ENCODE measurements at places on chromosomes 16 and 17.

DNA sequence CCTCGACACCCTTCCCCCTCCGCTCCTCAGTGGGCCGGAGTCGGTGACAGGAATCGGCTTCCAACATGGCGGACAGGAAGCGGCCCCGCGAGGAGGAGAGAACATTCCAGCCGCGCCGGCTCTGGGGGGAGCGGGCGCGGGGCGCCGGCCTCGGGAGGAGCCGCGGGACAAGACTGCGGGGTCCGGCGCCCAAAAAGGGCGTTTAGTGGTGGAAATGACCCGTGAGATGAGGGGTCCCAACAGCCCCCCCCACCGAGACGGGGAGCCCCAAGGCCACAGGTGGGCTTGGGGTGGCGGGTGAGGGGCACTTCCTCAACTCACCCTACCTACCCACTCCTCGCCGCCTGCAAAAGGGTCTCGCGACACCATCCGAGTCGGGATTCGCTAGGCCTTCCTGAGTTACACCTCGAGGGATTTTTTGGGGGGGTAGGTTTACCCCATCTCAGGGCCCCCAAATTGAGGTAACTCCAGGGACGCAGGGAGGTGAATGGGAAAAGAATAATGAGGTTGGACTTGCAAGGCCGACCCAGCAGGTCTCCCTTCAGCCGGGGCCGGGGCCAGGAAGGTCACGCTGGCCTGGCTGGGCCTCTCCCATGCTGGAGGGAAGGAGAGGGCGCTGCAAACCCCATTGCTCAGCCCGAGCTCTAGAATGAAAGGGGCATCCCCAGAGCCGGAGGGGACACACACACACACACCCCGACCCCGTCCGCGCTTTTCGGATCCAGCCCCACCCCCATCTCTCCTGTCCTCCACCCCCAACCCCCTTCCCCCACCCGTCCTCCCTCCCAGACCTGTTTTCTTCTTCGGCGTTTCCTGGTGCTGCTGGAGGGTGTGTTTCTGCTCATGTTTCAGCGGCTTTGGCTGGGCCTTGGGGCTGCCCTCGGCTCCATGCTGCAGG is 707 bp downstream of the NUFIP2 start:
- peak; percentile 50 for DNase-seq

- no peak for DNase-seq
These were observed 68.3 kb downstream of the KSR1 start for GRCh38 chr17:27524594-27524993.

DNA sequence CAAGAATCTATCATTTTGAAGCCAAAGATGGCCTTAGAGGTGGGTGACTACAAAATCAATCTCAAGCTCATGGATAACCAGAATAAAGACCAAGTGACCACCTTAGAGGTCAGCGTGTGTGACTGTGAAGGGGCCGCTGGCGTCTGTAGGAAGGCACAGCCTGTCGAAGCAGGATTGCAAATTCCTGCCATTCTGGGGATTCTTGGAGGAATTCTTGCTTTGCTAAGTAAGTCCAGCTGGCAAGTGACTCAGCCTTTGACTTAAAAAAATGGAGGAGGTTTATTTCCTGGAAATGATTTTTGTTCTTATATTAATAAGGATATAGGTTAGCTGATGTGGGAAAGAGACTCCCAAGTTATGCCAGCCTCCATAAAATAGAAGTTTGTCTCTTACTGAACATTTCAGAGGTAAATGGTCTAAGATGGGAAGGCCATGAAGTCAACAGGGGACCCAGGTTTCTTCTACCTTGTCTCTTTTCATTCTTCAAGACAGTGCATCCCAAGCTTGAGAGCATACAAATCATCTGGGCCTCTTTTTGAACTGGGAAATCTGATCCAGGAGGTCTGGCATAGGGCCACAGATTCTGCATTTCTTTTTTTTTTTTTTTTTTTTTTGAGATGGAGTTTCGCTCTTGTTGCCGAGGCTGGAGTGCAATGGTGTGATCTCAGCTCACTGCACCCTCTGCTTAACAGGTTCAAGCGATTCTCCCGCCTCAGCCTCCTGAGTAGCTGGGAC is 19.8 kb upstream of the TANGO6 start:
- no peak for DNase-seq

GRCh38 chr16:3363793-3364192 is 8.1 kb downstream of the OR2C1 start:
- DNase-seq, result peak; percentile 60

DNA sequence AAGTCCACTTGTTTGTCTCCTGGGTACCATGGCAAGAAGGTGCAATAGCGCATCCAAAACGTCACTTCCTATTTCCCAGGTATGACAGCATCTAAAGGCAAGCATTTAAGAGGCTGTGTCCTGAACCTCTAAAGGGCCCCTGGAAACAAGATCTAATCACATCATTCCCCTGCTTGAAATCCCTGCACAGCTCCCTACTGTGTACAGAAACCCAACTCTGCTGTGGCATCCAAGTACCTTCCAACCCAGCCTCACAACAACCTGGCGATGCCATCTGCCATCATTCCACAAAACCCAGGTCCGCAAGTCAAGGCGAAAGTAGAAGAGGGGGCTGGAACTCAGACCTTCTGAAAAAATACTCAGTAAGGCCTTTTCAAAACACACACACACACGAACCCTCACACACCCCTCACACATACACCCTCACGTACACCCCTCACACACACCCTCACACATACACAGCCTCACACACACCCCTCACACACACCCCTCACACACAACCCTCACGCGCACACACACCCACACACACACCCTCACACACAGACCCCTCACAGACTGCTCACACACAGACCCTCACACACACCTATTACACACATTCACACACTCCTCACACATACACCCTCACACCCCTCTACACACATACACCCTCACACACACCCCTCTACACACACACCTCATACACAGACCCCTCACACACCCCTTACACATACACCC is 24.5 kb downstream of the C17orf67 start:
- DNase-seq, result no peak

- no peak for DNase-seq
These were observed 68.0 kb upstream of the MAF start for GRCh38 chr16:79668502-79668901.

DNA sequence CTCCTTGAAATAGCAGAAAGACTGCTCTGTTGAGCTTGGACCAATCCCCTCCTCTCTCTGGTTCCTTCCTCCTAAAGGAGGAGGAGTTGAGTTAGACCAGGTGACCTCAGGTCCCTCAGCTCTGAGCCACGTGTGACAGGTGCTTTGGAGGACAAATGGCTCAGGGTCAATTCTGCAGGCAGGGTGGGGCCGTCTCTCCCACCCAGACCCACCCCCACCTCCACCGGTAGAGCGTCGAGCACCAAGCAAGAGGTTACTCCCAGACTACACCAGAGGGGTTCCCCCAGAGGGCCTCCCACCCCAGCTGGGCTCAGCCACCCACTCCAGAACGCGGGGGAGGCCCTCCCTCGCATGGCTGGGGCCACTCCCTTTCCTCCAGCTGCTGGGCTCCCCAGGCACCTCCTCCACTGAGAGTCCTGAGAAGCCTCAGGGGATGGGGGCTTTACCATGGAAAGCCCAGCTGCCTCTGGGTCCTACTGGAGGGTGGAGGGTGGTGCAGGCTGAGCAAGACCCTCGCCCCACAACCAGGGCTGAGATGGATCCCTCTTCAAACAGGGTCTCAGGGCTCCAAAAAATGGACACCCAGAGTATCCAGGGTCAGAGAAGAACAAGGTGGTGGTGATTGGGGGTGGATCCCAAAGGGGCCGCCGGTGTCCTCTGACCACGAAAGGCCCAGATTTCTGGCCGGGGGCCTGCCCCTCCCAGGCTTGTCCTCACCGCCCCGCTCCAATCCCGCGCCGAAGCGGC is 7.6 kb downstream of the MYO1C start:
- DNase-seq, result peak; percentile 56

- DNase-seq, result no peak
These were observed 23.9 kb downstream of the SNX20 start for GRCh38 chr16:50657241-50657640.

GRCh38 chr16:89232107-89232506 is 14.6 kb downstream of the ZNF778 start:
- DNase-seq, result no peak

GRCh38 chr17:27920569-27920968 is 27.4 kb upstream of the LYRM9 start:
- DNase-seq, result no peak

- no peak for DNase-seq
These were observed 40.3 kb upstream of the MRPS23 start for GRCh38 chr17:57889892-57890856.

DNA sequence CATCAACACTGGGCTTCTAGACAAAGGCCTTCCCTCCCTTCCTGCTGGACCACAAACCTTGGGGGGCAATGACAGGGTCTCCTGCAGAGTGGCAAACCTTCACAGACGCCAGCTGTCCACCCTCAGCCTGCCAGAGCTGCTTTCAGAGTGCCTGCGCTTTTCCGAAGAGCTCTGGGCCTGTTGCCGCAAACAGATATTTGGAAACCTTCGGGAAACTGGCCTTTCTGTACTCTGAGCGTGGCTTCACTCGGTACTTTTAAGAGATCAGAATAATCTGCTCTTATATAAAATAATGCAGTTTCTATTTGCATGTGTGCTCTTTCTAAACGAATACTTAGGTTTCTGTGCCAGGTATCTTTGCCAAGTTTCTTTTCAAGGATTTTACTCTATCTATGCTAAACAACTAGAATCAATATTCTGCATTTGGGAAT is 152.1 kb upstream of the CHMP6 start:
- no peak for DNase-seq

DNA sequence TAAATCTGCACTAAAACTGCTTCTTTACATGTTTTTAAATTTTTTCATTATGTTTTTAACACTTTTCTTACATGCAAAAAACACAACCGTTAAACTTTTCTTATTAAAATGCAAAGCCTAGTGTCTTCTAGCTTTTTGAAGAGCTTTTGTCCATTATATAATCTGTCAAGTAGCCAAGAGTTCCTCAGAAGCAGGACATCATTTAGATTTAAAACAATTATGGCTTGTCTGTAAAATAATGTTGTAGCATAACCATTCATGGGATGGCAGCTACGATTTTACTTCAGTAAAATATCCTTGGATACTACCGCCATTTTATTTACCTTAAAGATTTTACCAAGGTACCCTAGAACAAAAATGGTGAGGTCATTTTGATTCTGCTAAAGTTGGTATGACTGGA is 2.8 kb downstream of the OMG start:
- DNase-seq, result no peak

- no peak for DNase-seq
These were observed 493 bp downstream of the PLSCR3 start for GRCh38 chr17:7393613-7394451.

DNA sequence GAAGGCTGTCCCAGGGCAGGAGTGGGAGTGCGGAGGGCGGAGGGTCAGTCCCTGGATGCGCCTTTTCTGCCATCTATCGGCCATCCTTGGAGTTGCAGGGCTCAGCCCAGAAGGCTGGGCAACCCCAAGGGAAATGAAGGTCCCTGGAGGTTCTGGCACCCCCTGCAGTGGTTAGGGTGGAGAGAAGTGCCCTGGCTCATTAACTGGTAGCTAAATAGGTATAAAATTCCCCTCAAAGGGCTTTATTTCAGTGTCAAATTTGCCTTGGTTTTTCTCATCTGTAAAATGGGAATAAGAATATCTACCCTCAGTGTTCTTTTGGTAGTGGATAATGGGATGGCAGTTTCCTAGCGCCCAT is 22.4 kb downstream of the C17orf75 start:
- DNase-seq, result peak; percentile 50

DNA sequence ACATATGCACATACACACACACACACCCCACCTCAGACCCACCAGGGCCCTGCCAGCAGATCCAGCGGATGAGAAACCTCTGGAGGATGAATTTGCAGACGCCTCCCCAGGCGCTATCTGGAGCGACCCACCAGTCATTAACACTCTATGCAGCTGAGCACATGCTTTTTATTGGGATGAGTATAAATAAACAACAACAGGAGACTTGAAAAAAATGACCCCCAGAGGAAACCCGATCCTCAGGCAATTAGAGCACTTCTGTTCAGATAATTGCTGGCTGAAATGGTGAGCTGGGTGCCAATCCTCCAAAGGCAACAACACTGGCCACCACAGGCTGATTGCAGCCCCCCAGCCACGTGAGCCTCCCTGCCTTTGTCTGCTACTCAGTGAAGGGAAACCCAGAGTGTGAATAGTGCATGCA is 32.9 kb downstream of the DYNLRB2 start:
- DNase-seq, result no peak

- no peak for DNase-seq
These were observed 1.2 kb downstream of the TMC6 start for GRCh38 chr17:78127239-78127887.

DNA sequence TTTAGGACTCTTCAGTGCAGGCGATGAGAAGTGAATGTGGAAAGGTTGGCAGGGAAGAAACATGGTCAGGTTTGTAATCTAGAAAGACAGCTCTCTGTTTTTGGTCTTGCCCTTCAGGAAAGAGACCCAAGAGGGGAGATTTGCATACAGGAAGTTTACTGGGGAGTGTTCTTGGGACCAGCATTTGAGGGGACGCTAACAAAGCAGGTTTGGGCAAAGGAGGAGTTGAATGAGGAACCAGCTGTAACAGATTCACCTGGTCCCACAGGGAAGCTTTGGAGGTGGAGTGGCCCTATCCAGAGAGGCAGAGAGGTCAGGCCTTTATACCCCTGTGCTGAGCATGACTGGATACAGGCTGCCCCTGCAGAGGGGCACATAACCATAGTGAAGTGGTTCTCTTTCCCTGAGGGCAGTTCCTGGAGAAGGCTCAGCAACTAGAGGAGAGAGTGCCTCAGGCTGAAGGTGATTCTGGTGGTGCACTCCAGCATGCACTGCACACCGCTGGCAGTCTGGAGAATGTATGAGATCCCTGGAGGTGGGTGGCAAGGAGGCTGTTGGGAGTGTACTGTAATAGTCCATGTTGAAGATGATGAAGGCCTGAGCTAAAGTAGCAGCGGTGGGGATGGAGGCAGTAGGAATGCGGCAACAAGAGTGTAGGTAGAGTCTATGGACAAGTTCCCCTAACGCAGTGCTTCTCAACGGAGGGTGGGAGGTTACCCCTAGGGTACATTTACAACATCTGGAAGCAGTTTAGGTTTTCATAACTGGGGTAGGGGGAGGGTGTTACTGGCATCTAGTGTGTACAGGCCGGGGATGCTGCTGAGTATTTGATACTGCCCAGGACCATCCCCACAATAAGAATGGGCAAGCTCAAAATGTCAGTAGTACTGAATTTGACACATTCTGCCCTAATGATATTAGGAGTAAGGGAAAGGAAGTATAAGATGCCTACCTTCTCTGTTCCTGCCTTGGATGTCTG is 37.2 kb downstream of the MAP2K6 start:
- no peak for DNase-seq

- DNase-seq, result no peak
These were observed 30.6 kb upstream of the CBFA2T3 start for GRCh38 chr16:89007371-89008249.
